ENCODE measurements at places on chromosomes 2 and 18. TPM values are rescaled to one million over a fixed set of nuclear protein-coding genes. Genes with fewer than 3 reads are reported as not detected.

DNA sequence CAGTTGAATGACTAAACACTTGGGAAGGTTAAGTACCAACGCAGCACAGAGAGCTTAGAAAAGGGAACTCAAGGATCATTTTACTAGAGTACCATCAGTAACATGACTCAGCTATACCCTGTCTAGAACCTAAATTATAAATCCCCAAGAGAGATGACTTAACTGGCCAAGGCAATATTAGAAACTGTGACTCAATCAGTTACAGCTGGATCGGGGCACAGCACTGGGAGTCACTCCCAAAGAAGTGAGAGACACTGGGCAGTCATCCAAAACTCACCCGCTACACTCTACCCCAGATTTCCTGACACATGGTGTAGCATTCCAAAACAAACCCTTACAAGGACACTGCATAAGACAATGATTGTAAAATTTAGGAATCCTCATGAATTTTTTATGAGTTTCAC is 17.7 kb downstream of the IWS1 start:
- no peak for DNase-seq

GRCh38 chr2:54834721-54835120 is 111.3 kb downstream of the EML6 start:
- DNase-seq = no peak

- peak; percentile 34 for DNase-seq
Measured at GRCh38 chr18:26777351-26778053, 88.0 kb downstream of the AQP4 start.

- DNase-seq = no peak
Measured at GRCh38 chr2:223920109-223920508, 25.0 kb downstream of the WDFY1 start.

- peak; percentile 50 for DNase-seq
Measured at GRCh38 chr2:44244135-44244871, 31.0 kb upstream of the SLC3A1 start.

ASIC4 gene
- not detected for total RNA-seq

GRCh38 chr2:142495141-142495540 is 364.3 kb upstream of the LRP1B start:
- DNase-seq = no peak

- no peak for DNase-seq
Measured at GRCh38 chr2:181954538-181954883, 31.1 kb upstream of the PPP1R1C start.

ATP8B1 gene
- 45.1 TPM for total RNA-seq

DNA sequence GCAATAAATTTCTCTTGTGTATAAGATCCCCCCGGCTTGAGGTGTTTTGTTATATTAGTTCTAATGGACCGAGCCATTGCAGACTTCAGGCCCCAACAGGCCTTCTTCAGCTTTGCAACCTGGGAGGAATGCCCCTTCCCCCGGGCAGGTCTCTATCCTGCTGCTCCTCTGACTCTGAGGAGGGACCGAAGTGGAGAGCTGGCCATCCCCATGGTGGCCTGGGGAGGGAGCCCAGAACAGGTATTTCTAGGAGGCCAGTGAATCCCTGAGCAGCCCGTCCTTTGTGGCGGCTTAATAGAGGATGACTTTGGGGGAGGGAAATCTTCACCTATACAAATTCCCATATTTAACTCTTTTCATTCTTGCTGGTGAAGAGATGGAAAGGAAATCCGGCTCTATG is 715.8 kb upstream of the SOX11 start:
- DNase-seq = no peak

CFAP53 gene
- 1.6 TPM for total RNA-seq

GRCh38 chr18:26544451-26544850 is 3.9 kb downstream of the KCTD1 start:
- DNase-seq = no peak

DNA sequence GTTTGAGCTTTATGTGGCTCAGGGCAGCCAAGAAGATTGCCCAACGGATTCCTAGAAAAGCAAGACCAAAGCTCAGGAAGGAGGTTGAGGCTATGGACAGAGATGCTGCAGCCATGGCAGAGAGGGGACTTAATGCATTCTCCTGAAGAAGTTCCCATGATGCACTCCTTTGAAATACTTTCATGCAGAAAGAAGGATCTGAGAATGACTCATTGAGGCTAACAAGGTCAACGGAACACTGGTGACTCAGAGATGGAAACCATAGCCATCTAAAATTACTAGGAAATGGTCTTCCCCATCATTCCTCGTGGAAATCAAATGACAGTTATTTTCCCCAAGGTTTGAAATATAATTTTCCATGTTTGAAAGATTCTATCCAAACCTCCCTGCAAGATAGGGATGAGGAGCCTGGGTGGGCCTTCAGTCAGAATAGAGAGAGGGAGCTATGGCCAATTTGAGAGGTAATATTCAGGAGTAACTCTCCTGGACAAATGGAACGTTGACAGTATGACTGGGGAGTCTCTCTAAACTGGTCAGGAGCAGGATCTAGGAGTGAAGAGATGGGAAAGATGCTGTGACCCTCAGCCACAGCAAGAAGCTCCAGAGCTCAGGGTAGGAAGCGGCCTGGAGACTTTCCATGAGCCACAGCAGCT is 63.0 kb downstream of the REEP1 start:
- no peak for DNase-seq

ARL5A gene
- 63.1 TPM for total RNA-seq

DNA sequence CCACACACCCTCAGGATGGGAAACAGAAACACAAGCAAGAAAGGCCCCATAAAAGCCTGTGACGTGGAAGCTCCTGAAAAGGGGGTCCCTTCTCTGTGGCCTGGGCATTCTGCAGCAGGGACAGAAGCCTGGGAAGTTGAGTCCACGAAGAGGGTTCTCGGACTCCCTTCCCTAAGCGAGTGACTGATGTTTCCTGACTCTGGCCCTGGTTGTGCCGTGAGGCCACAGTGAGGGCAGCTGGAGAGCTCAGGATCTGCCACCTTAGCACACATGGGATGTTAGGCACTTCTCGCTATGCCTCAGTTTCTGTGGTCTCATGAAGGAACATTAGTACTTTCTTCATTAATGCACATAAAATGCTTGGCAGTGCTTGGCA is 87.2 kb upstream of the ZFP36L2 start:
- no peak for DNase-seq

DNA sequence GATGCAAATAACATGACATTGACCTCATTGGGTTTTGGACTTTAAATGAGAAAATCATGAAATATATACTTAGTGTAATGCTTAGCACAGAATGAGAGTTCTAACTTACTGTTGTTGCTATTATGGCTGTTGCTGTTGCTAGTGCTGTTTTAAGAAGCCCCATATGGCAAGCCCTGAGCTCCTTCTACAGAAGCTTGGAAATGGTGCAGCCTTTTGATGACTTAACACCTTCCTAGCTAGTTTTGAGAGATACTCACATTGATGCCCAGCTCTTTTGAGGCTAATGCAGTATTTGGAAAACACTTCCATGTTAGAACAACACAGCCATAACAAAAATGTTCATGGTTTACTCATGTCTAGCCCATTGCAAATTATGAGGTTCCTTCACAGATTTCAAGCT is 30.9 kb downstream of the OSR1 start:
- DNase-seq = no peak

- no peak for DNase-seq
Measured at GRCh38 chr2:222738809-222739208, 67.4 kb downstream of the MOGAT1 start.

DNA sequence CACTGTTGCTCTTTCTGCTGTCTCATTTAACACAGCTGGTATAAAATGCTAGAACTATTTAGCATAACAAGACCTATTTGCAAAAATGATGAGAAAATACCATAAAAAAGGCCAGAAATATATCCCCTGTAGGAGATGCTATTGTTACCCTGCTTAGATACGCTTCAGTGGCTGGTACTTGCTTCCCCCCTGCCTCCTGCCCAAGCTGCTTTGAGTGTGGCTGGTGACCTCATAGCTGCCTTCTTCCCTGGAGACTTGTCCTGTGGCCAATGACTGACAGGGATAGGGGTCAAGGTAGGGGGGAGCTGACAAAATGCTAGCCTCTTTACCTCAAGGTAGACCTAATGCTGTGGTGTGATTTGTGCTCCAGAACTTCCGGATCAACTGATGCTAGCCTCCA is 150.2 kb upstream of the ZEB2 start:
- DNase-seq = no peak

SOX11 gene
- 0.33 TPM for total RNA-seq

DNA sequence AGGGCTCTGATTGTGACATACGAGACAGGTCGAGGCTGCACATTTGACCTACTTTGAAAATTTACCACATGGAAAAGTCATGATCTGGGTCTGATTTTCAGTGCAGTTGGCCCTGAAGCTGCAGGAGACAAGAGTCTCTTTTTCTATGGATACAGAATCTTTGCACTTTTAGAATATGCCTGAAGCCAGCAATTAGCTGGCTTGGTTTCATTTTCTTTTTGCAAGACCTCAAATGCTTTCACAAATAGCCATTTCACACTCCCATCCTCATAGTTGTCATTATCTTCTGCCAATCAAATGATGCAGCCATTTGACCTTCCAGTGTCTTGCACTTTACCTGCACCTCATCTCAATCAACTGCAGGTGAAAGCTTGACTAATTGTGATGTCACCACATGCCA is 59.0 kb downstream of the GPR39 start:
- no peak for DNase-seq

GRCh38 chr2:182522405-182522896 is 95.6 kb upstream of the PDE1A start:
- no peak for DNase-seq

DNA sequence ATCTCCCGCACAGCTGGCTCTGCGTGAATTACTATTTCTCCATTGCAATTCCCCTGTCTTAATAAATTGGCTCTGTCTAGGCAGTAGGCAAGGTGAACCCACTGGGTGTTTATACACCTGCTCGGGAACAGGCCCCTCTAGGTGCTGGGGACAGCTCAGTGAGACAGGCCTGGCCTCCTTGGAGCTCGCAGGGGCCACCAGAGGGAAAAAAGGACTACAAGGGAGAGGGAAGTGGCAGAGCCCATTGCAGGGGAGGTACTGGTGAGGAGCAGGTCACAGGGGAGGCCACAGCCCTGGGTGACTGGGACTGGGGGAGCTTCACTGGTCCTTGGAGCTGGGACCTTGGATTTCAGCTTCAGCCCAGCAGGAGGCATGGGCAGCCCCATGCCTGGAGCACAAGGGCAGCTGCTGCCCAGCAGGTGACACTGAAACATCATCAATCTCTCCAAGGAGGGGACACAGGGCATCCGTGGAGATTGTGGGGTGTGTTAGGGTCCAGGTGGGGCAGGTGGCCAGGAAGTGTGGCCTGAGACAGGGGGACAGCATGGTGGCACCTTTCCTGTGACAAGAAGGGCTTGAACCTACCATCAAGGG is 31.2 kb downstream of the NGEF start:
- DNase-seq = peak; percentile 14

GRCh38 chr18:54086046-54086802 is 138.2 kb downstream of the MBD2 start:
- no peak for DNase-seq

DNA sequence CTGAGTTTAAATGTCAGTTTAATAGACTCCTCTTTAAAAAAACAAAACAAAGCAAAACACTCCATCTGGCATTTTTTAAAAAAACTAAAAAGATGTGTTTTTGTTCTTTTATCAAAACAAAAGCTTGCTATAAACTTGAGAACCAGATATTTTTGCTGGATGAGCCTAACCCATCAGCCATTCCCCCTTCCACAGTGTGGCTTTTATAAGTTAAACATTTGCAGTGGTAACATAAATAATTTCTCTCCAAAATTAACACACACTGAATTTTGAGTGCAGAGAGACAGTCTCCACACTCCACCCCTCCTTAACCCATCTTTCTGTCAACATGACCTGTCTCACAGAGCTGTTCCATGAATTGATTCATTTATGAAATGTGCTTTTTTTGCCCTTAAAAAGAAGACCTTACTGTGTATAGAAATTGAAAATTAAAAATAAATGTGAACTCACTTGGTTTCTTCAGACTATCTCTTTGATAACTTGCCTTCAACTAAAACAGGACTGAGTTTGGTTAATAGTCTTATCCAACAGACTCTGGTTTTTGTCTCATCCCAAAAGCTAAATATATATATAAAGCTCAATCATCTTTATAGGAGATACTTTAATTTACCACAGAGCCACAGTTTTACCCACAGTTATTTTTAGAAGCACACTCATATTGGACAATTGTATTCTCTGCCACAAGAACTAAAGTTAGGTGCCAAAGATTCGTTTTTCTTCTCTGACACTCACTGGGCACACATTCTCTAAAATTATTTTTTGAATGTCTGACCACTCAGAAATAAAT is 64.8 kb upstream of the STK39 start:
- DNase-seq = no peak

GRCh38 chr2:39411181-39411944 is 25.7 kb downstream of the MAP4K3 start:
- DNase-seq = no peak

DNA sequence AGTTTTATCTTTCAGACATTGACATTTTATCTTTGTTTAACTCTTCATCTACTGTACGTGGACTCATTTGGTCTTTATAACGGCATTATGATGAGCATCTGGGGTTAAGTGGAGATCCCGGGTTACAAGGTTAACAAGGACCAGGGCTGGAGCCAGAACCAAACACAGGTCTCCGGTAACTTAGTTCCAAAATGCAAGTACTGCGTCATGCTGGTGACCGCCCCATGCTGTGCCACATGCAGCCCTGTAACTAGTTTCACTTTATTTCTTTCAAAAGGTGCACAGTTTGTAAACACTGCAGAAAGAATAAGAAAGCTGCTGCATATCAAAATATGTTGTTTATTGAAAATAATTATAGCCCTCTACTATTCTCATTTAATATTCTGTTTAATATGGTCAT is 3.1 kb downstream of the SLC5A7 start:
- DNase-seq = no peak

DNA sequence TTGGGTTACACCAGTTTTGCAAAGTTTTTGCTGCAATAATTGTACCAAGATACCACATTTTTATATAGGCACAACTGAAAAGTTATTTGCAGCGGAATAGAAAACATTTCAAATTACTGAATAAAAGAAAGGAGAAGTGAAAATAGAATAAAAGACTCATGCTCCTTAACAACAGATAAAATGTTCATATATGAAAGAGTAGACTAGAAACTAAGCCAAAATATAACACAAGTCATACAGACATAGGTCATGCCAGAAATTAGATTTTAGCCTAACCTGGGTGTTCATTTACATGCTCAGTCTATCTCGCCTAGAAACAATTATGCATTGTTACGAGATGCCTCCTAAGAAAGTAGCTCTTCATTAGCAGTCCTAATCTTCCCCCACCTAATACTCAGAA is 16.4 kb upstream of the MAP3K20 start:
- DNase-seq = no peak

INPP5D gene
- 20.3 TPM for total RNA-seq

SIX3 gene
- total RNA-seq = not detected

RNF144A gene
- total RNA-seq = 17.1 TPM

DNA sequence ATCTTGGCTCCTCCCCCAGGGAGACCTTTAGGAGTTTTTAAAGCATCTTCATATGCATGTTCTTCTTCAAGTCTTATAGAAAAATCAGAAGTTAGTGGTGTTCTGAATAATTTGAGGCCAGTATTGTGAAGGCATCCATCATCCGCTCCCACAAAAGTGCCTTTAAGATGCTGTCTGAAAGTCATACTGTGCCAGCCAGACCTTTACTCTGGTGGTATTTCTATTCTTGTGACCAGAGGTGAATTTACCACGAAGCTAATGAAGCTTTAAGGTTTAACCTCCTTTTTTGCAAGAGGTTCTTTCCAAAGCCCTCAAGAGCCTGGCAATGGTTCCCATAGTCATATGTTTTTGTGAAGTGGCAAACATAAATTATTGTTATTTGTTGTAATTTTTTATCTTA is 54.3 kb downstream of the SLC40A1 start:
- DNase-seq = no peak

GPR45 gene
- not detected for total RNA-seq

- no peak for DNase-seq
Measured at GRCh38 chr2:219020604-219021365, 20.5 kb downstream of the CFAP65 start.

LOXL3 gene
- 7.8 TPM for total RNA-seq

MAPK4 gene
- 1.9 TPM for total RNA-seq
